ENCODE measurements at places on chromosomes 13 and 19.

DNA sequence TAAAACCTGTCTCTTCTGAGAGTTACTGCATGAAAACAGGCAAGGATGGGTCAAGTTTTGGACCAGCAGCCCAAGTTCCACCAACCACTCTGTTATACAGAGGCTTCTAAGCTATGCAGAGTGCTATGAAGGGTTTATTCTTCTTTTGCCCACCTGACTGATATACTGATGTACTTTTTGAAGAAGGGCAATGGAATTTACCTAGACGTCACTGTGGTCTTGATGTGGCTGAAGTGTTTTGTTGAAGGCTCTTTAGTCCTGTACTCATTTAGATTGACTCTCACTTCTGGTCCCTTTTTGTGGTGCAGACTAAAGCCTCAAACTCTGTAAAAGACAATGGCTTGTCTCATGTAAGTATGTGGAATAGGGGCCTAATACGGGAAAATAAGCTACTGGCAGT is 92.0 kb downstream of the DGKH start:
- DNase-seq, result no peak

DNA sequence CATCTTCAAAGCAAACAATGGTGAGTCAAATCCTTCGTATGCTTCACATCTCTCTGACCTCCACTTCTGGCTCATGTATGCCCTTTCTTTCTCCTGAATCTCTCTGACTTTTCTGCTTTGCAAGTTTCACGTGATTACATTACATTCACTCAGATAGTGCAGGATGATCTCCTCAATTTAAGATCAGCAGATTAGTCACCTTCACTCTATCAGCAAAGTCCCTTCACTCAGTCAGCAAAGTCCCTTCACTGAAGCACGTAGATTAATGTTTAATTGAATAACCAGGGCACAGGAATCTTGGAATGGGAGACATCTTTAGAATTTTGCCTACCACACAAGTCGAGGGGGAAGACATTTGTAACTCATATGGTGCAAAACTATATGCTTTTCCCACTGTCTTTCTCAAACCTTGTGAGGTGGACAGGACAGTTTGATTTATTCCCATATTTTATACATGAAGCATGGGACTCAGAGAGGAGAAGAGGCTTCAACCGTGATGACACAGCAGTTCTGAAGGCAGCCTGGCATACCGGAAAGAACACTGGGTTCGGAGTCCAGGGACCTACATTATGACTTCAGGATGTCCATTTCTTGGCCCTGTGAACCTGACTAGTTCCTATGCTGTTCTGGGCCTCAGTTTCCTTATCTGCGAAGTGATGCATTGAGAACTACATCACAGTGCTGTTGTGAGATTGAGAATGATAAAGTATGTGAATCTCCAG is 23.3 kb downstream of the SIGLECL1 start:
- DNase-seq, result no peak

GRCh38 chr19:10230173-10230860 is 814 bp downstream of the S1PR2 start:
- peak; percentile 56 for DNase-seq

DNA sequence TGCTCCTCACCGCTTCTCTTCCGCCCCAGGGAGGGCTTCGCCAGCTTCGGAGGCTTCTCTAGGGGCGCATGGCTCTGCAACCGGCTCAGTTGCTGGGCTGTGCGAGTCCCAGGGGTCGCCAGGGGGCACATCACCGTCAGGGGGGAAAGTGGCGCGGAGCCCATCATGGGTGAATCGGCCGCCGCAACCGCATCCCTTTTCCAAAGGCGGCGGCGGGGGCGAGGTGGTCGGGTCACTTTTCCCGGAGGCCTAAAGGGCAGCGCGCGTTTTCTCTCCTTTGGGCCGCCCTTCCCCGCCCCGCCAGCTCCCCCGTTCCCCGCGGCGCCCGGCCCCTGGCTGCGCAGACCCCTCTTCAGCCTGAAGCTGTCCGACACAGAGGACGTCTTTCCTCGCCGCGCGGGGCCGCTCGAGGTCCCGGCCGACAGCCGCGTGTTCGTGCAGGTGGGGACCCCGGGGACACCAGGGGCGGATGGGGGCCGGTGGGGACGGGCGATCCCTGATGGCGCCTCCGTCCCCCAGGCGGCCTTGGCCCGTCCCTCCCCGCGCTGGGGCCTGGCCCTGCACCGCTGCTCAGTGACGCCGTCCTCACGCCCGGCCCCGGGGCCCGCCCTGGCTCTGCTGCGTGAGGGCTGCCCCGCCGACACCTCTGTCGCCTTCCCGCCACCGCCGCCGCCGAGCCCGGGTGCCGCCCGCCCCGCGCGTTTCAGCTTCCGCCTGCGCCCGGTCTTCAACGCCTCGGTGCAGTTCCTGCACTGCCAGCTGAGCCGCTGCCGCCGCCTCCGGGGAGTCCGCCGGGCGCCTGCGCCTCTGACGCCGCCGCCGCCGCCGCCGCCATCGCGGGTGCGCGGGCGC is 1.7 kb downstream of the TGFBR3L start:
- peak; percentile 50 for DNase-seq

DNA sequence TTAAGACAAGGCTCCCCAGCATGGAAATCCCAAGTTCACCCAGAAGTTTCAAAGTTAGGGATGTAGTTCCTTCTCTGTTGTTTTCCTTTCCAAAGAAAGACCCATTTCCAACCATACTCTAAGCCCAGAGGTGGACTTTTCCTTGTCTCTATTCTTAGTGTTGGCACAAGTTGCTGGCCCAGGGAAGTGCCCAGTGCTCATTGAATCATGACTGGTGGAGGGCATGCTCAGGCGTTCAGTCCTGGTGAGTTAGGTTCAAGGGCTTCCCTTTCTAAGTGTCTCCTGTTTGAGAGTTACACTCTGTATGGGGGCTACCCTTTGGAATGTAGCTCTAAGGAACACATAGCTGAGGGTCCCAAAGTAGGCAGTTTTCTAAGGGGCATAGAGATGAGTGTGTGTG is 389.5 kb downstream of the KCNRG start:
- DNase-seq, result no peak

DNA sequence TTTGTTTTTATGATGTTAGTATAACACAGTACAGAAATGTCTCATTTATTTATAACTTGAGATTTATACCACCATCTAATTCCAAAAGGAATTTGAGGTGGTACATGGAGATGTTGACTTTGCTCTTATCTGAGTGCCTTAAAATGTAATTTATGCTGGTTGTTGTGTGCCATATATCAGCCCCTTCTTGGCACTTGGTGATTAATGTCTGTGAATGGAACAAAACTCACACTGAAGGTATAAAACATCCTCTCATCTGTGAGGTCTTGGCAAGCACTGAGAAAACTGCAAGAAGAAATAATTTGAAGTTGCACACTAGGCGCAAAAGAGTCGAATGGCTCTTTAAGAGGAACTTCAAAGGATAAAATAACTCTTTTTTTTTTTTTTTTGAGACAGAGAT is 240.4 kb downstream of the B3GLCT start:
- DNase-seq, result no peak

- no peak for DNase-seq
Observed at GRCh38 chr13:93814658-93815057, 588.1 kb downstream of the GPC6 start.

GRCh38 chr19:10611907-10612306 is 13.4 kb upstream of the SLC44A2 start:
- no peak for DNase-seq

DNA sequence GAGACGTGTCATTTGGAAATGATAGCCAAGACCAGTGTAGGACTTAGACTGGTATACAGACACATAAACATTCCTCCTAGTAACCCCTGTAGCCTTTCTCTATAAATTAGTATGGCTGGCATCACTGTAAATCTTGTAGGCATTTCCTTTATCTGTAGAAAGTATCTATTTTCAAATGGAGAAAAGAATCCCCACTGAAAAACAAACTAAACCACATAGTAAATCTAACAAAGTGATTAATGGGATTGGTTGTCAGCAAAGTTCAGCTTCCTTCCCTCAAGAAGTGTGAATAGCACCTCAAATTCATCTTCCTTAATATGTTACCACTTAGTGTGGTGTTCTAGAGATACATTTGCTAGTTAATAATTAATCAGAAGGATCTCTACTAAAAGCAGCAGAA is 119.4 kb upstream of the NBEA start:
- no peak for DNase-seq

DNA sequence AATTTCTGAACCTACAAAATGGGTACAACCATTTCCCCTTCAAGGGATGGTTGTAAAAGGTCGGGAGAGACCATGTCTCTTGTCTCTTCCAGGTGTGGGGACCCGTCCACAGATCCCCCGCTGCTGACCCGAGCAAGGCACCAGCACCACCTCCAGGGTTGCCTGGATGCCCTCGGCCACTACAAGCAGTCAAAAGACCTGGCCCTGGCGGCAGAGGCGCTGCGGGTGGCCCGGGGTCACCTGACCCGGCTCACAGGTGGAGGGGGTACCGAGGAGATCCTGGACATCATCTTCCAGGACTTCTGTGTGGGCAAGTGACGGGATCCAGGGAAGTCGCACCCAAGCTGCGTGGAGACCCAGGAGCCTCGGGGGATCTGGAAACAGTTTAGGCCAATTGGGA is 4.0 kb downstream of the GTPBP3 start:
- no peak for DNase-seq

GRCh38 chr13:68234274-68234673 is 1004.1 kb upstream of the PCDH9 start:
- no peak for DNase-seq

DNA sequence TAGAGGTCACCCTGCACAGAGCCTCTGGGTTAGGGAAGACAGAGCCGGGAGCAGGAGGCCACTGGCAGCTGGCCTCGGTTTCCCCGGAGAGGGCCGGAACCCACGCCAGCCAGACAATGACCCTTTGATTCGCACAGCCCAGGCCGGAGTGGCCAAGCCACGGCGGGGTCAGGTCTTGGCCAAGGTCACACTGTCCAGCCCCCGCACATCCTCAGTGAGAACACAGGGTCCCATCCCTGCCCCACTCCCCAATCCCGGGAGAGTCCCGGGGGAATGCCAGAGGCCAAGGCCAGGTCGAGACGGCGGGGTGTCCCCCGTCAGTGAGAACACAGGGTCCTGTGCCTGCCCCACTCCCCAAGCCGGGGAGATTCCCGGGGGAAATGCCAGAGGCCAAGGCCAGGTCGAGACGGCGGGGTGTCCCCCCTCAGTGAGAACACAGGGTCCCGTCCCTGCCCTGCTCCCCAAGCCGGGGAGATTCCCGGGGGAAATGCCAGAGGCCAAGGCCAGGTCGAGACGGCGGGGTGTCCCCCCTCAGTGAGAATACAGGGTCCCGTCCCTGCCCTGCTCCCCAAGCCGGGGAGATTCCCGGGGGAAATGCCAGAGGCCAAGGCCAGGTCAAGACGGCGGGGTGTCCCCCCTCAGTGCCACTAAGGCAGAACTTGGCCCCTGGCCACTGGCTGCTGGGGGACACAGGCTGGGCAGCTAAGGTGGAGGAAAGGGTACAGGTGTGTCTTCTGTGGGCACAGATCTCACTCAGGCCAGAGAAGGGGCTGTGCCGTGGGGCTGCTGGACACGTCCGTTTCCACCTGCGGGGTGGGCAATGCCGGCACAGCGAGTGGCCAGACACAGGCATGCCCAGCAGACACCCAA is 1.7 kb upstream of the FSTL3 start:
- peak; percentile 45 for DNase-seq

DNA sequence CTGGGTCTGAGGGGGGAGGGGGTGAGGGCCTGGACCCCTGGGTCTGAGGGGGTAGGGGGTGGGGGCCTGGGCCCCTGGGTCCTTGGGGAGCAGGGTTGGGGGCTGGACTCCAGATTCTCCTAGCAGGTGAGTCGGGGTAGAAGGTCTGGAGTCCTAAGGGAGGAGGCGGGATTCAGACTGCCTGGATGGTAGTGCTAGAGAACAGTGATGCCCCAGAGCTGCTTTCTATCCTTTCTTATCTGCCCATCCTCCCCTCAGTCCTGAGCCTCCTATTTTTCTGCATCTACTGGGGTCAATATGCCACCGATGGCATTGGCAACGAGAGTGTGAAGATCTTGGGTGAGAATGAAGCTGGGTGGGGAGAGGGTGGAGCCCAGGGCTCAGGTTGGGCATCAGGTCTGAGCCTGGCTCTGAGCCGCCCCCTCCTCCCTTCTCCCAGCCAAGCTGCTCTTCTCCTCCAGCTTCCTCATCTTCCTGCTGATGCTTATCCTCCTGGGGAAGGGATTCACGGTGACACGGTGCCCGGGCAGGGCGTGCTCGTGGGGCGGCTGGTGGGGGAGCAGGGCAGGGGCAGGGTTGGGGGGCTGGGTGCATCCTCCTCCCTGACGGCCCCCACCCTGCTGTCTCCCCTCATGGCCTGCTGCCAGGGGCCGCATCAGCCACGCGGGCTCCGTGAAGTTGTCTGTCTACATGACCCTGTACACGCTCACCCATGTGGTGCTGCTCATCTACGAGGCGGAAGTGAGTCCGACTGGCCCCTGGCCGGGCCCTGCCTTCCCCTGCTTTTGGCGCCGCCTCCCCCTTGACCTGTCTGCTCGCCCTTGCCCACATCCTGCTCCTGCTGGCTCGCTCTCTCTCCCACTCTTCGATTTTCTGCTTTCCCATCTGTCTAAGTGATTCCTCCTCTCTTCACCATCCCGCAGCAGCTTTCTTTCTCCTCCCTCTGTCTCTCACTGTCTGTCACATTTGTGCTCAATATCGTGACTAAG is 3.4 kb downstream of the TMEM145 start:
- DNase-seq, result no peak

- DNase-seq, result no peak
Observed at GRCh38 chr13:111177081-111177711, 62.1 kb downstream of the ARHGEF7 start.

DNA sequence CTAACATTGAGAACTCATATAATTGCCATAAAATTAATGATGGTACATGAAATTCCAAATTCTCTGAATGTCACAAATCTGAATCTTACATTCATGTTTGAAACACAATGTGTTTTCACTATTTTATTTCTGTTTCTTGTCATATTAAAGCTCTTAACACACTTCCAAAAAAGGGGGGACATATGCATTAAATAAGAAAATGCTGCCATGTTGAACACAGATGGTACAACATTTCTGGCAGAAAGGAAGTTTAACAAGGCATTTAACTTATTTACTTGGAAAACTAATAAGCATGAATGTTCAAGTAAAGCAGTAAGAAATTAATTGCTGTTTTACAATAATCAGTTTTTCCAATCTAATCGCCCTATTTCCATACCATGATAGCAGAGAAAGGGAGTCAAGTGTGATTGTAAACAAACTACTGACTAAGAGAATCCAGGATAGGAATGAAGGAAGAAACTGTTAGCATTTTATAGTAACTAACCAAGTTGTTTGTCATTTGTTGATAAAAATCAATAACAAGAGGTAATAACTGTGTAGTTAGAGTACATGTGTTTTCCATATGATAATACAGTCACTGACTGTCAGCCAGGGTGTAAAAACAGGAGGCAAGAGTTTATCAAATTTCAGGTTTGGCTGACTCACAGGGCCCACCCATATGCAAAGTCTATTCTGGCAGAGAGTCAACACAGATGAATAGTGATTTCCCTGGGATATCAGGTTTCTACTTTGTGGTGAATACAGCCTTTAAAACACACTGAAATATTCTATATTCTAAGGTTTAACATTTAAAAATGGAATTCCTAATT is 5.7 kb upstream of the FOXO1 start:
- DNase-seq, result no peak
